Activated CD8-positive, alpha-beta T cell treated with anti-CD3 and anti-CD28 coated beads, Interleukin-2, amount 10 ng/mL, durations not matched to agents 7 days and 5 days (primary cell): ENCODE measurements at places on chromosomes 7 and 10. TPM values are rescaled to one million over a fixed set of nuclear protein-coding genes. Genes with fewer than 3 reads are reported as not detected.
A peak's percentile ranks its signal among the peaks of the same experiment; 100 is the strongest.

DNA sequence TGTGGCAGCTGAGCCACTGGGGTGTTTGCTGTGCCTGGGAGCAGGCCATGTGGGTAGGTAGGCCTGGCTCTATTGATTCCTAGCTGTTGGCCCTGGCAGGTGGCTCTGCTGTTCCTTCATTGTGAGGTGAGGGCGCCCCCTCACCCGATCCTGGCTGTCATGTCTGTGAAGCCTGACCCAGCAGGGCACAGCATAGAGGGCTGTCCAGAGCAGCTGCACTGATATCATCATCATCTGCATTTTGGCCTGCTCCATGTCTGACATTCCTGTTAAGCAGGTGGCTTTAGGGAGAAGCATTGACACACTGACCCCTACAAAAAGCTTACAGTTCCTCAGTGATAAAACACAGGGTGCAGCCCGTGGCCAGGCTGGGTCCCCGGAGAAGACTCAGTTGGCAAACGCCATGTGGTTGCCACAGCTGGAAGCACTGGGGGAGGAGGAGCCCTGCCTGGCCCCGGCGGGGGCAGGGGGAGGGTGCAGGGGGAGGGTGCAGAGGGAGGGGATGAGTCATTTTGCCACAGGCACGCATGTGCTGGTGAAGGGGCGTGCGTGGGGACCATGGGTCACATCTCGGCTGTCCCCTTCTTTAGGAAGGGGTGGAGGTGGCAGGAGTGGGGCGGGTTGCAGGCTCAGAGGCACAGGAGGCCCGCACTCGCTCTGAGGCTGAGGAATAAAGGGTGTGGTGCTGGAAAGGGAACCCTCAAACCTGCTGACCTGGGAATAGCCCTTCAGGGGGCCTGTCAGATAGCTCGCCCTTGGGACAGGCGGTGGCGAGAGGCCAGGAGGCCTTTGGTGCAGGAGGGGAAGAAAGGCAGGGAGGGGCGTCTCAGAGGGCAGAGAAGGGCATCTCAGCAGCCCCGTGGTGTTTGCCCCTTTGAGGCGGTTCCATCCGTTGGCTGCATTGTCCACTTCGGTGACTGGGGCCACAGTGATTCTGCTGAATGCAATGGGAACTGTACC is 31.6 kb downstream of the IKZF1 start:
- H3K4me3 ChIP-seq = no peak overlapping the region
- H3K36me3 ChIP-seq = peaks cover 61% of the 10 kb centered on the region
- DNase-seq = peak; percentile 86
- no peak overlapping the region for H3K27ac ChIP-seq
- no peaks in the 10 kb centered on the region for H3K27me3 ChIP-seq
- no peaks in the 10 kb centered on the region for H3K4me1 ChIP-seq

- H3K4me3 ChIP-seq = no peak overlapping the region
- H3K4me1 ChIP-seq = no peaks in the 10 kb centered on the region
- H3K27me3 ChIP-seq = peaks cover 7% of the 10 kb centered on the region
- H3K36me3 ChIP-seq = no peaks in the 10 kb centered on the region
- H3K27ac ChIP-seq = no peak overlapping the region
Measured at GRCh38 chr7:47827351-47827756, 120.9 kb downstream of the PKD1L1 start.

- no peak for DNase-seq
- H3K27me3 ChIP-seq = no peaks in the 10 kb centered on the region
- H3K4me1 ChIP-seq = no peaks in the 10 kb centered on the region
- H3K27ac ChIP-seq = no peak overlapping the region
Measured at GRCh38 chr7:80478683-80479082, 33.2 kb downstream of the GNAT3 start.

DNA sequence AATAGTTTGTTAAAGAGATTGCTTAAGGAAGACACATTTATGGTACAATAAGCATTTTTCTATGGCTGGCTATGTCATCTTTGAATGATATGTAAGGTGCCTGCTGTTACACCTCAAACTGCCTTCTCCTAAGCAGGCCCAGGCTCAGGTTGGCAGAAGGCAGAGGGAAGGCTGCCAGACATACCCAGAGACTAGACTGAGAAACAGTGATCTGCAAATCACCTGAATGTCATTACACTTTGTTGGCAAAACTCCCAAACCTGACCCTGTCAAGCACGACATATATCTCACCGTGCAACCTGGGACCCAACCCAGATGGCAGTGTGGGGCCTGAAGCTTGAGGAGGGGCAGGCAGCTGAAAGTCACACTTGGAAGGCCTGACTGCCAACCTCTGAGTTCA is 136.6 kb upstream of the TARP start:
- peaks cover 18% of the 10 kb centered on the region for H3K4me1 ChIP-seq
- DNase-seq = no peak
- no peak overlapping the region for H3K27ac ChIP-seq
- no peaks in the 10 kb centered on the region for H3K36me3 ChIP-seq
- H3K4me3 ChIP-seq = no peak overlapping the region

- no peaks in the 10 kb centered on the region for H3K4me1 ChIP-seq
- no peak overlapping the region for H3K27ac ChIP-seq
- no peak overlapping the region for H3K4me3 ChIP-seq
- no peaks in the 10 kb centered on the region for H3K27me3 ChIP-seq
- H3K36me3 ChIP-seq = no peaks in the 10 kb centered on the region
Measured at GRCh38 chr10:94677691-94678090, 5.8 kb upstream of the CYP2C18 start.

DNA sequence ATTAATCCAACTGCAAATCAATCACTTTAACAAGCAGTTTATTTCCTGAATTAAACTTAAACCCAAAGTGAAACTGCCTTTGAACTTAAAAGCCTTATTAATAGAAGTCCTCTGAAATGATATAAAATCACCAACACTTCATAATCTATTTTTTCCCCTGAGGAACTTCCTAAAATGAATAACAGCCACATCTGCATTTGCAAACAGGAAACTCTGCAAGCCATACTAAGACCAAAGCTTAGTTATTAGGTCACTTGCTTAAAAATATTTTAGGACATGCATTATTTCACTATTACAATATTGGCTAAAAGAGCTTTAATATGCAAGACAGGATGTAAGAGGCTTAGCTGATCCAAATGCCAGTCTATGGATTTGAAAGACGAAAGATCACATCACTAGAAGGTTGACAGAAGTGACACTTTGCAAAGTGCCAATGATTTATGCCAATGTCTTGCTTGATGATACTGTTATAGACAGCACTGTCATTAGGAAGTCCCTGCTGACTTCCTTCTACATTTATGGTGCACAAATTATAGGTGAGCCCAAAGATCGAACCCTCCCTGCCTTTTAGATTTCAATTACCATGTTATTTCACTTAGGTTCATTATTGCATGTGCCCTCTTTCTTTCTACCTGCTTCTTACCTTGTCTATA is 99.9 kb upstream of the SKAP2 start:
- no peak overlapping the region for H3K4me3 ChIP-seq
- H3K27ac ChIP-seq = no peak overlapping the region
- no peaks in the 10 kb centered on the region for H3K36me3 ChIP-seq
- no peaks in the 10 kb centered on the region for H3K4me1 ChIP-seq

- no peak overlapping the region for H3K4me3 ChIP-seq
- H3K36me3 ChIP-seq = no peaks in the 10 kb centered on the region
- DNase-seq = no peak
- H3K27ac ChIP-seq = no peak overlapping the region
- no peaks in the 10 kb centered on the region for H3K4me1 ChIP-seq
- H3K27me3 ChIP-seq = peaks cover 9% of the 10 kb centered on the region
Measured at GRCh38 chr7:112067200-112067599, 139.0 kb downstream of the DOCK4 start.

DNA sequence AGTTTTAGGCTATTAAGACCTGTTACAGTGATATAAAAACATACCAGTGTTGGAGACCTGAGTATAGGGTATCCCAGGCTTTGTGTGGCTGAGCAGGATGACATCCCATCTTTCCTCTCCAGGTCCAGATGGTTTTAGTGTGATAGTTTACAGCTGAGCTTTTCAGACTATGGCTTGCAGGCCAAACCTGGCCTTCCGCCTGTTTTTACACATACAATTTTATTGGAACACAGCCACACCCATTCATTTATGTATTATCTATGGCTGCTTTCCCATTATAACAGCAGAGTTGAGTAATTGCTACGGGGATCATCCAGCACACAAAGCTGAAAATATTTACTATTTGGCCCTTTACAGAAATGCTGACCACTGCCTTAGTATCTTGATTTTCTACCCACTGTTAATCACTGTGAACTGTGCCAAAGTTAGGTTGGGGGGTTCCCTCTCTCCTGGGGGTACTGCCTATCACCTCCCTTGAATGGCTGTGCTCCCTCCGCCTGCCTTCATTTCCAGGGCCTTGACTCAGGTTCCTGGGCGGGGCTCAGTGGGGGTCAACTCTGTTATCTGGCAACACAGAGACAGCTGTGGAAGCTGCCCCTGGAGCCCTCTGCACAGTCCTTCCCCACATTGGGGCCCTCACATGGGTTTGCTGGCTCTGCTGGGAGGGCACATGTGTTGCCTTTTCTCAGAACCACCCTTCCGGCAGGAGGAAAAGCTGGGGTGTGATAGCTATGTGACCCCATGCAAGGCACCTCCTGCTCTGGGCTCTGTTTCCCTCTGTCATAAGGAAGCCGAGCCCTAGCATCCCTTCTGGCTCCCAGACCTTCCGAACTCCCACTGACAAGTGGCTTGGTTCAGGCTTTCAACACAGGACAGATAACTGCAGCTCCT is 40.3 kb upstream of the SH2D4B start:
- peak; percentile 54 for DNase-seq
- H3K36me3 ChIP-seq = peaks cover 80% of the 10 kb centered on the region
- peak overlapping the region; percentile 64 for H3K4me3 ChIP-seq
- H3K27ac ChIP-seq = peak overlapping the region; percentile 90
- no peaks in the 10 kb centered on the region for H3K27me3 ChIP-seq
- H3K4me1 ChIP-seq = peaks cover 96% of the 10 kb centered on the region

Gene KCNH2
- not detected for total RNA-seq

Gene INSYN2A
- total RNA-seq = not detected

Gene CPN1
- total RNA-seq = not detected
